ENCODE measurements at places on chromosomes 11 and 22.

GRCh38 chr11:102226702-102227490 is 90.4 kb upstream of the BIRC3 start:
- no peak for DNase-seq

DNA sequence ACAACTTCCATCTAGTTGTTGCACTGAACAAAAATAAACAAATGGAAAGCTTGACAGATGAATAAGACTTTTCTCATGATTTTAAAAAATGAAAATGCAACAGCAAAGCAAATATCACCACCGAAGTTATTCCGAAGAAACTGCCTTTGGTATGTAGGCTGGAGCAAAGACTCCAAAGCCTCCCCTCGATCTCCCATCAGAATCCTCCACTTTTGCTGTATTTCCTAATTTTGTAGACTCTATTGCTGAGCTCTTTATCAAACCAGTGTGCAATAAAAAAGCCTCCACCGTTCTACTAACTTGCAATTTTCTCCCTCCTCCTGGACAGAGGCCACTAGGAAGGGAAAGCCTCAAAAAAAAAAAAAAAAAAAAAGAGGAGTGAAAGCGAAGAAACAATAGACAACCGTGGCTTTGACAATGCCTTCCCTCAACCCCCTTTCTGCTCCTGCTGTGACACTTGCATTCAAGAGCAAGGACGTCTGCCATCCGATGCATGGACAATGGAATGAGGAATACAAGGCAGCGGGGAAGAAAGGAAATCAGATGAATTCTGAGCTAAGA is 190.9 kb upstream of the BLID start:
- DNase-seq: no peak

DNA sequence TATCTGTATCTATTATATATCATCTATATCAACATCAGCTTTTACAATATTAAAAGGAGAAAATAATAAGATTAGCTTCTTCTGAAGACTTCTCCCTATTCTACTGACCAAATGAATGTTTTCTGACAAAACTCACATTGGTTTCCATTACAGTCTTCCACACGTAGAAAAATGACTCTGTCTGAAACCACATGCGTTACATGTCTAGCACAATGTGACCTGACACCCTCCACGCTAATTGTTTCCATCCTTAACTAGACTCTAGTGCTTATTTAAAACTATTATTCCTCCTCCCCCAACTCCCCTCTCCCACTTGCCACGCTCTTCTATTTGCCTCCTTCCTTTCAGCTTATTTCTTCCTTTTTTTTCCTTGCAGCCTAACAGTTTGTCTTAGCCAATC is 172.1 kb downstream of the ADAMTS15 start:
- no peak for DNase-seq

DNA sequence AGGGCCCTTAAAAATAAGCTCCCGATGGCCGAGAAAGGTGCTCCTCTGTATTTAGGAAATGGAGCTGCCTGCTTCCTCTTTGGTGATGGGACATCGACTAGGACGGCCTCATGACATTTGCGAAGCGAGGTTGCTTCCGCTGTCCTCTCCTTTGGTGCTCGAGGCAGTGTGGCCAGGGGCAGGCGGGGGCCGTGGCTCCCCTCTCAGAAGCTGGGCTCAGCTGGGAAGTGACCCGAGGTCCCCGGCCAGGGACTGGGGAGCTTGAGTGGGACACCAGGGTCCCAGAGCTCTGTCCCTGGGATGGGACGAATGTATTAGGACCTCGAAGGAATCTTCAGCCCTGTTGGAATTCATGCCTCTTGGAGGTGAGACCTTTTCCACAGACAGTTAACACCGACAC is 151.1 kb downstream of the CTTN start:
- DNase-seq: no peak

- no peak for DNase-seq
Observed at GRCh38 chr22:50217543-50218152, 16.8 kb downstream of the SELENOO start.

DNA sequence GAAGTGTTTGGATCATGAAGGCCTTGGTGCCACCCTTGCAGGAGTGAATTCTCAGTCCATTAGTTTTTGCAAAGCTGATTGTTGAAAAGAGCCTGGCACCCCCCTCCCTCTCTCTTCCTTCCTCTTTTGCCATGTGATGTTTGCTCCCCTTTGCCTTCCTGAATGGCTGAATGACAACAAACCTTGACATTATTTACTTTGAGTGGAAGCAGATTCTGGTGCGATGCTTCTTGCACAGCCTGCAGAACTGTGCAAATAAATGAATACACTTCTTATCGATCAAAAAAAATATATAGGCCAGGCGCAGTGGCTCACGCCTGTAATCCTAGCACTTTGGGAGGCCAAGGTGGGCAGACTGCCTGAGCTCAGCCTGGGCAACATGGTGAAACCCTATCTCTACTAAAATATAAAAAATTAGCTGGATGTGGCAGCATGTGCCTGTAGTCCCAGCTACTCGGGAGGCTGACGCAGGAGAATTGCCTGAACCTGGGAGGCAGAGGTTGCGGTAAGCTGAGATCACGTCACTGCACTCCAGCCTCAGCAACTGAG is 2.0 kb upstream of the NARS2 start:
- DNase-seq: no peak

- no peak for DNase-seq
Observed at GRCh38 chr11:90783111-90783510, 560.3 kb upstream of the CHORDC1 start.

DNA sequence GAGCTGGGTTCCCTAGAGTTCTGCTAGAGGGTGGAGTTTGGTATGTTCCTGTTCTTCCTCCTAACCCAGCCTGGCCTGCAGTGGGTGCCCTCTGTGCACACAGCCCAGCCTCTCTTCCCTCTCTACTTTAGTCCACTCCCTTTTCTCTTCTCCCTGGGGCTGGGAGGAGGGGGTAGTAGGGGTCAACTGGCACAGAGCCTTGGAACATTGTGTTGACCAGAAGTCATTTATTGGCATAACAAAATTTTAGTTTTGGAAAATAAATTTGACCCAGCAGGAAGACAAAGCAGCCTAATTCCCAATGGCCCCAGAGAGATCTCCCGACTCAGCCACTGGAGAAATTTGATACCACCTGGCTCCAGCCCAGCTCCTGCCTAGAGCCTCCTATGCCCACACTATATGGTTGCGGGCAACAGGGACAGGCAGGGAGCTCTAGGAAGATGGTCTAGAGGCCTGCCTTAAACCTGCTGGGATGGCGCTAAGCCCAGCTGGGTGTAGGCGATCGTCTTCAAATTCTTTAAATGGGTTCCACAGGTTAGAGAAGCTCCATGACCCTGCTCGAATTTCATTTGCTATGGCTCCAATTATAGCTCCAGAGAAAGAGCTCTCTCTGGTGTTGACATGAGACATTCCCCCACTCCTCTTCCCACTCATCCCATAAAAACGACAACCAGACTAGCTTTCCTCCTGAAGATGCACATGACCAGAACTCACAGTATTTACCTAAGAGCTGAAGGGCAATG is 9.9 kb downstream of the PCSK7 start:
- no peak for DNase-seq

DNA sequence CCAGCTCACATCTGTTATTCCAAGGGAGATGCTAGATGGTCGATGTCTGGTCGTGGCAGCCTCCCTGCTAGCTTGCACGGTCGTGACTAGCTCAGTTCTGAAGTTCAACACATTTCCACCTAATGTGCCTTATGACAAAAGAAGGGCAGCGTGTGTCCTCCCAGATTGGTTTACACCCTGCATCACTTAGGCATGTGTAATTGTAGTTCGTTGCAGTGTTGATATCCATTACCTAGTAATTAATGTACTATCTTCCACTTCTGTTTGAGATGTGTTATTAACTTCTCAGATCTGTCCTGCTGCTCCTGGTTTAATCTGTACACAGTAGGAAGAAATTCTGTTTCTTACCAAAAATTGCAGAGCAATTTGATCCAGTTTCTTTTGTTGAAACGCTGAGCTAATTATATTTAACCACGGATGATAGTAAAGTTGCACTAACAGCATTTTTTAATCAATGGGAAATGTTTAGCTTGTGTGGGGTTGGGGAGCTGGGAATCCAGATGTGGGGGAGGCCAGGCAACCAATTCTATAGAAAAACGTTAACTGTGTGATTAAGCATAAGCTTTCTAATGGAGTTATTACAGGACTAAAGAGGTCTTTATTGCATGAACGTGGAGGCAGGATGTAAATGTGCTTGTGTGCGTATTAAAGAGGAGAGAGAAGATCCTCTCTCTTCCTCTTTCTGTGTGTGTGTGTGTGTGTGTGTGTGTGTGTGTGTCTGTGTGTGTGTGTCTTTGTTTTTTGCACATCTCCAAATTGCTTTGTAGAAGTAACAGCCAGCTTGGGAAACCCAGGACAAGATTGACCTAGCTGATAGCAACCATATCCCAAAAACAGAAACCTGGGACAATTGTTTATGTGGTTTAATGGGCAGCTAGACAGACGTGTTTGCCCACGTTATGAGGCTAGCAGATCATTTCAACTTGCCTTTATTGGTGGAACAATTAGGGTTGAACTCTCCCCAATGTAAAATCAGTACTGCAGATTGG is 145.7 kb upstream of the TTC12 start:
- DNase-seq: no peak

DNA sequence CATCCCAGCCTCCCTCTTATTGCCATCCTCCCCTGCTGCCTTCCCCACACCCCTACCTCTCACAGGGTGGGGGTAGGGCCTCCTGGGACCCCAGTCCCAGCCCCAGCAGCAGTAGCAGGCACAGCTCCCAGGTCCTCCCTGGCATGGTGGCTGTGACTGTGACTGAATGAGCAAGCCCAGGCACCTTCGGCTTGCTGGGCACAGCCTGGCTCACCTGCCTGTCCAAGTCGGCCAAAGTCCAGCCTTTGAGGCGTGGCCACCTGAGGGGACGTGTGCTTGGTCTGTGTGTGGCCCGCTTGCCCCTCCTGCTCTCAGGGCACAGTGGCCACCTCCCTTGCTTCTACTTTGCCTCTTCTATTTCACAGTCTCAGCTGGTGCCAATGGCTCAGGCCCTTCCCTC is at the start of gene TREH:
Gene TREH, minus strand, starts transcription at position 168 of the 400 bp plus-strand sequence. Its CDS starts 23 bp downstream, at position 145.
- no peak for DNase-seq

GRCh38 chr11:104352036-104352435 is 188.1 kb upstream of the PDGFD start:
- DNase-seq: no peak

DNA sequence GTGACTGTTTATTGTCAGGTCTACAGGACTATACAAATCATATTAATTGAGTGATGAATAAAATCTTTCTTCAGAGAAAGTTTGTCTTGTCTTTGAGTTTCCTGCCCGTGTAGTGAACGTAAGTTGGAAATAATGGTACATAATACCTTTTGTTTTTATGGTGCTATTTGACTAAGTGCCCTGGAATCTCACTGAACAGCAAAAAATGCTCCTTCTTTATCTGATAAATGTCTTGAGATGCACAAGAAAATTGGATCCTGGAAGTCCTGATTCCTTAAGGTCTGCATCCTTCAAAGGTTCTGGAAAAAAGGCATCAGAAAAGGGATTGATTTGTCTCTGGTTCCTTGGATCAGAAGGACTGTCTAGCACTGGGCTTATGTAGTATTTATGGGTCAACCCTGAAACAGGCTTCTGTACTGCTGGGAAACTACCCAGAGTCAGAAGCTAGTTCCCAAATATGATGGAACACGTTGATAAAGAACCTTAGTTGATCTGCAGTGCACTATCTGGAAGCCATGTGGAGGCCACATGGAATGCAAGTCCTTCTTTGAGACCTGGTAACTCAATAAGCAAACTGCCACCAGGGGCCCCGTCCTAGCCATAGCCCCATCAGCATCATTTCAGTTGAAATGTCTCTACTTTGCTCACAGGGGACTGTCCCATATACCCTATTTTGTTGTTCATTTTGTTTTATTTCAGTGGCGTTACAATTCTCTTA is 100.6 kb upstream of the CD44 start:
- DNase-seq: no peak

GRCh38 chr11:120645639-120646038 is 134.1 kb downstream of the GRIK4 start:
- DNase-seq: no peak

DNA sequence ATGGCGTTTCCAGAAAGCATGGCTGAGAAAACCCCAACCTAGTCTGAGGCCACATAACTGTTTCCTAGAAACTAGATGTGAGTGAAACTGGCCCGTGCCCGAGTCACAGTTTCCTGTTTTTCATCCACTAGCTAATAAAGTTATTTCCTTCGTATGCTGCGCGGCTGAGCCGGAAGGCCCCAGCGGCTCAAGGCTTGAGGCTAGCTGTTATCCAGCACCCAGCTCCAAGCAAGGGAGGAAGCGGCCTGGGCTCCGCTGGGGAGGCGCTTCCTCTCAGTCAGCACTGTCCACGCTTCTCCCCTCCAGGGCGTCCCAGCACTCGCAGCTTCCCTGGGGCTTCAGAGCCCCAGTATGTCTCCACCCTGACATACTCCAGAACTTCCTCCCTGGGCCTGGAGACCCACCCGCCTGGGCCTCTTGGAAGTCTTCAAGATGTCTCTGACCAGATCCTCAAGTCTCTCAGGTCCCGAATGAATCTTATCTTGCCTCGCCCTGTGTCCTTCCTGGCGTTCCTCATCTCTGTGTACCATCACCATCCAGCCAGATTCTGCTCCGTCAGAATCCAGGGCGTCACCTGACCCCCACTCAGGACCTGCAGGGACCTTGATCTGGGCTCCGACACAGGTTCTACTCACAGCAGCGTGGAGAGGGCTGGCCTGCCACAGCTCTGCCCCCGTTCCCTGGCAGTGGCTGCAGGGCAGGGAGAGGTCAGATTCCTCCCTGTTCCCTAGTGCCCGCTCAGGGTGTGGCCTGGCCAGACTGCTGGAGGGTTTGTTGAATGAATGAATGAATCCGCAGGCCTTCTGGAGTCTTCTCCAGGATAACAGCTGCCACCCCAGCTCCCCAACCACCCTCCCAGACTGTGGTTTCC is 81.9 kb downstream of the LRRC32 start:
- DNase-seq: peak; percentile 53

DNA sequence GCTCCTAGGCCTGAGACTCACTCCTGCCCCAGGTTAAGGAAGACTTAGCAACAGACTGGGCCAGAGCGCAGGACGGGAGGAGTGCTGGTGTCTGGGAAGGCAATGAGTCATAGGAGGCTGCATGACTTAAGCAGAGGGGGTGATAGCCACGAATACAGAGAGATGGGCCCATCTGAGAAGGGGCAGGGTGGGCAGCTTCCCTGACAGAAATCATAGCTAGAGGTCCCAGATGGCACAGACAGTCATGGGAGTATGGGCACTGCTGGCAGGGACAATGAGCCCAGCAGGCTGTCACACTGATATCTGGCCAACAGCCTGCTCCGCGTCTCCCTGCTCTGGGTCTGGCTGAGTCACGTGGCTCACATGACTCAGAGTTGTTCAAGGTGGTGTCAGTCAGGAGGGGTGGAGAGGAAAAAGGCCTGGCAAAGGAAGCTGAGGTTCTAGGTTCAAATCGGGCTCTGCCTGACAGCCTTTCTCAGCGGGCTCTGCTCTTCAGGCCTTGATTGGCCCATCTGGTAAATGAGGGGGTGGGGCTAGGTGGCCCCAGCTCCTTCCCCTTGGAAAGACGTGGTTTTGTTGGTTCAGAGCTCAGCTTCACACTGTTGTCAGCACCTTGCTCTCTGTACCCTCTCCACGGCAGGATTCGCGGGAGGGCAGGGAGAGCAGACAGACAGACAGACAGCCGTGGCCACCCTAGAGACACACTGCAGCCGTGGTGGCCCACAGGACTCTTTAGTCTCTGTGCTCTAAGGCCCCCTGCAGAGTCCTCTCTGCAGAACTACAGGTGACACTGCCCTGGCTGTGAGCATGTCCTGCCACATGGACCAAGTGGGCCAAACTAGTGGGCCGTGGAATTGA is 47.8 kb downstream of the DBX1 start:
- DNase-seq: no peak

GRCh38 chr11:77101043-77101537 is 1.6 kb upstream of the OMP start:
- no peak for DNase-seq

- DNase-seq: no peak
Observed at GRCh38 chr11:65604258-65604657, 8.7 kb upstream of the KCNK7 start.

- no peak for DNase-seq
Observed at GRCh38 chr11:71519546-71519945, 7.5 kb upstream of the KRTAP5-7 start.
